ENCODE measurements at places on chromosomes 4 and X. TPM values are rescaled to one million over a fixed set of nuclear protein-coding genes. Genes with fewer than 3 reads are reported as not detected.

Gene NXT2
- total RNA-seq = 11.7 TPM

Gene KCNIP4
- total RNA-seq = not detected

Gene ACSL4
- total RNA-seq = 59.7 TPM

Gene RAI2
- not detected for total RNA-seq

Gene CCNB3
- 0.18 TPM for total RNA-seq

Gene GLRA3
- not detected for total RNA-seq

Gene LANCL3
- not detected for total RNA-seq

Gene ZMAT1
- not detected for total RNA-seq

Gene PCDH11X
- not detected for total RNA-seq

Gene SLC49A3
- under 0.01 TPM for total RNA-seq

Gene MGAT4D
- not detected for total RNA-seq

Gene HSD17B13
- total RNA-seq = under 0.01 TPM

Gene TEC
- 1.1 TPM for total RNA-seq

All from IMR-90 (cell line).